ENCODE measurements at places on chromosomes 5 and 9.

GRCh38 chr9:95484225-95484624 lies 32.5 kb downstream of the PTCH1 start:
- no peak for DNase-seq

GRCh38 chr5:72559866-72560766 lies 52.9 kb upstream of the ZNF366 start:
- no peak for DNase-seq

DNA sequence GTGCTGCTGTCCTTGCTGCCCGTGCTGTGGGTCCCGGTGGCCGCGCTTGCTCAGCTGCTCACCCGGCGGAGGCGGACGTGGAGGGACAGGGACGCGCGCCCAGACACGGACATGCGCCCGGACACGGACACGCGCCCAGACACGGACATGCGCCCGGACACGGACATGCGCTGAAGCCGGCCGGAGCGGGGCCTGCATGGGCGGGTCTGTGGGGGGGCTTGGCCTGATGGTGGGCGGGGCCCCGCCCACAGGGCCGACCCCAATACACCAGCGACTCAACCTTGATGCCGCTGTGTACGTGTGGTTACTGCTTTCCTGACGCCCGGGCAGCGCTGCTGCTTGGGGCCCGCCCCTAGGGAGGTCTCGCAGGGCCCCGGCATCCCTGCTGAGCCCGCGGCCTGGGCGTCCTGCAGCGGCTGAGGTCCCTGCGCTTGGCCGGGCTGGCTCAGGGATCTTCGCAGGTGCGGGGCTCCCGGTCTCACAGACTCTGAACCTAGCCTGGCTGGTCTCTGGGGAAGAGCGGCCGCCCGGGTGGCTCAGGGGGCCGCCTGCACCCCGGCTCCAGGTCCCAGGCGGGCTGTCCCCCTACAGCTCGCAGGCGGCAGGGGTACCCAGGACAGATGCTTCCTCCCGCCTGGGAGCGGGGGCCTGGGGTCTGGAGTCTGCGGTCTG lies 20.9 kb downstream of the SLC6A18 start:
- no peak for DNase-seq

DNA sequence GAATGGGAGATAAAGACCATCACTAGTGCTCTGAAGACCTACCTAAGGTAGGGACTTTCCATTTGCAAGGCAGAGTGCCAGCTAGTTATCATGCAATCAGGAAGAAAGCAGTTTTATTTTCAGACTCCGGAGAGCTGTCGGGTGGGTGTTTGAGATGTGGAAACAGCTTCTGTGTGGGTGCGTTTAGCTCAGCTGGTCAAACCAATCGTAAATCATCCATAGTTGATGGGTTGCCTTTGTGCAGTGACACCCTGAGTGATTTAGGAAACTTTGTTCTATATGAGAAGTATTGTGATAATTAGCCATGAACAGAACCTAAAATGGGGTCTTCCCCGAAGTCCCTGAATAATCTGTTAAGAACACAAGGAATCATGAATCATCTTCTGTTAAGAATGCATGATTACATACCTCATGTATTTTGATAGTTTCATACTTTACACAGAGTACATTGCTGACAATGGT lies 284.3 kb downstream of the ARHGAP26 start:
- no peak for DNase-seq

- no peak for DNase-seq
Observed at GRCh38 chr9:110590816-110591215, 11.3 kb upstream of the SVEP1 start.

DNA sequence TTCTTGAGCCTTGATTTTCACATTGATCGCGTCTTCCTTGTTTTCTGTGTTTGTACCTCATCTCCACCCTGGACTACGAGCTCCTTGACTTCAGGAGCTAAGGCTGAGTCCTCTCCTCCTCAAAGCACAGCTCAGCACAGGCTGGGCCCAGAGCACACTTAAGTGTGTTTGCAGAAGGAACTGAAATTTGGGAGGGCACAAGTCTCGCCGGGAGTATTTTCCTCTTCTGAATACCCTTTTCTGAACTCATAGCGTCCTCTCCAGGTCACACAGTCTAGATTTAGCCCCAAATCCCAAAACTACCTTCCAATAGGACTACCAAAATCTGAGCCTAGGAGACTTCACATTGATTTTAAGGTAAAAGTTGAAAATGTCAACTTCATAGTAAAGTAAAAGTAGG lies 41.6 kb downstream of the TSTD2 start:
- no peak for DNase-seq

- DNase-seq = no peak
Observed at GRCh38 chr5:1180841-1181271, 20.5 kb upstream of the SLC6A19 start.

GRCh38 chr5:77306531-77306930 lies 96.1 kb downstream of the PDE8B start:
- no peak for DNase-seq

DNA sequence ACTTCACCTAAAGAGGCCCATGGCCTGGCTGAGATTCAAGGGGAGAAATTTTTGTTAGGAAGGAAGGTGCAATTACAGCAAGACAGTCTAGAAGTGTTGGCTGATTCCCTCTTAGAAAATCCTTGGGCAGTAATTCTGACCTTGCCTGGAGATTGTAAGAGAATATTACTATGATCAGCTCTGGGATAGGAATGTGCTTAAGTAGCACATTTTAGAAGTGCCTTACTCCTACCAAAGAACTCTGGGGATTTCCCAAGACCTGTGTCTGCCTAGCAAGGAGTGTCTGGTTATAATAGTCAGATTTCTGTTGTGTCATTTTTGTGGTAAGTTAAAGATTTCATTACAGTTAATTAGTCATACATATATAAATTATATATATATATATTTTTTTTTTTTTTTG lies 52.3 kb downstream of the NLN start:
- DNase-seq = no peak

- no peak for DNase-seq
Observed at GRCh38 chr9:135887585-135888050, 19.7 kb downstream of the CAMSAP1 start.
